ENCODE measurements at places on chromosomes 4 and X.
A peak's percentile ranks its signal among the peaks of the same experiment; 100 is the strongest.

DNA sequence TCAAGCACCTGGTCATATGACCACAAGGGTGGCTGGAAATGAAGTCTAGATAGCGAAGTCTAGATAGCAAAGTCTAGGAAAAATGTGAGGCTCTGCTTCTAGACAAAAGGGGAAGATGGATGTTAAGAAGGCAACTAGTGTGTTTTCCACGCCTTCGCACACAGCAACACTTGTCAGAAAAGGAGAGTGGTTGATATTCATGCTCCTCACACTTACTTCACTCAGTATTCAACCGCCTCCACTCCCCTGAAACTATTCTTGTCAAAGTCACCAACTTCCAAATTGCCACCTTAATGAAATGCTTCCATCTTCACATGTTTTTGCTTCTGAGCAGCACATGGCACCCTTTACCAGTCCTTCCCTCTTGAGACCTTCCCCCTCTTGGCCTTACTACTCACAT lies 27.7 kb upstream of the DCLK2 start:
- DNase-seq, result no peak

DNA sequence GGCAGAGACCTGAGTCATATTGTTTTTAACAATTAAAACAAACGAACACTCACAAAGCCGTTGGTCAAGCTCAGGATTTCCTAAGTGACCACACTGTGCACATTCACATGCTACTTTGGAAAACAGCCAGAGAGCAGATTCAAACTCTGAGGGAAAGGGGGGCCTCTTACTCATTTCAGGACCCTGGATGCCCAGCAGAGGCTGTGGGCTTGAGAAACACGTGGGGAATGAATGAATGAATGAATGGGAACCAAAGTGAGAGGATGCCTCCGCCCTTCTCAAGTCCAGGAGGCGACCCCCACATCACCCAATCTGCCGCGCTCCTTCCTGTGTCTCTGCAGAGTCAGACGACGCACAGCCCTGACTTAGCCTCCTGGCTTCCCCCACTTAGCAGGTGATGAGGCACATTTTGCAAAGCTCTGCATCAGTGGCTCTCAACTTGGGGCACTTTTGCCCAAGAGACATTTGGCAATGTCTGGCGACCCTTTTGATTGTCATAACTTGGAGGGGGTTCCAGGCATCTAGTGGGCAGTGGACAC lies 76.0 kb downstream of the ABLIM2 start:
- no peak for DNase-seq

DNA sequence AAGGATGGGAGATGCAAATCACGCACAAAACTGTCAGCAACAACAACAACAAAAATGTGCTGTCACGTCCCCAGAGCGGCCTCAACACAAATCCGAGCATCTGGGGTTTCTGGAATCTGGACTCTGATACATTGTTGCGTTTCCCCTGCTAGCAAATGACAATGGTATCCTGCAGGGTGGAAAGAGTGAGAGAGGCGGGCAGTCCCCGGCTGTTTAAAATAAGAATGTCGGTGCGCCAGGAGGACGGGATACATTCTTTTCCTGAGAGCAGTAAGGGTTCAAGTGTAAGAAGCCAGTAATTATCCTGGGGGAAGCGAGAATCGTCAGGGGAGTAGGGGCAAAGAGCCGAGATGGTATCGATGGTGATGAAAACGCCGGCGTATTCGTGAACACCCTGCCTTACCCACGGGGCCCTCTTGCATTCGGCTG lies 310.2 kb downstream of the ASMT start:
- no peak for DNase-seq

DNA sequence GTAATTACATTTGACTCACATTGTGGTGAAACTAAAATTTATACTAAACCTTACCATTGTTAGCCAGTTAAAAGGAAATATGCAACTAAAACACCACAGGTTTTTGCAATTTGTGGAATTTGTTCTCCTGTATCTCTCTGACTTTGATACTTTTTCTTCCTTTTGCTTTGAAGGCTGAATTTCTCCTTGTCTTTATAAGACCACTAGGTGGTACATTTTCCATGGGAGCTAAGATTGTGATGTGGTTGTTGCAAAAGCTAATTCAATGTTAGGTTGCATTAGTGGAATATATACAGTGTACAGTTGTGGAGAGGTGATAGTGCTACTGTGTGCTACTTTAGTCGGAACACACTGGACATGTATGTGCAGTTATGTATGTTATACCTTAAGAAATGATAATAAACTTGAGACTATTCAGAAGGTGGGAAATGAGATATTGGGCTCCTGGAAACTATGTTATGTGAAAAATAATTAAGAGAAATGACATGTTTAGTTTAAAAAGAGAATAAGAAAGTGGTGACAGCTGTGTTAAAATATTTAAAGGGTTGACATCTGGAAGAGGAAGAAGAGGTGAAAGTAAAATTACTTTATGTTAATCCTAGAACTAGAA lies 70.3 kb downstream of the ARL9 start:
- peak; percentile 44 for DNase-seq

- no peak for DNase-seq
These were observed 37.0 kb upstream of the NOCT start for GRCh38 chr4:138978600-138978999.

GRCh38 chr4:137420901-137421396 lies 111.3 kb downstream of the PCDH18 start:
- DNase-seq, result no peak

DNA sequence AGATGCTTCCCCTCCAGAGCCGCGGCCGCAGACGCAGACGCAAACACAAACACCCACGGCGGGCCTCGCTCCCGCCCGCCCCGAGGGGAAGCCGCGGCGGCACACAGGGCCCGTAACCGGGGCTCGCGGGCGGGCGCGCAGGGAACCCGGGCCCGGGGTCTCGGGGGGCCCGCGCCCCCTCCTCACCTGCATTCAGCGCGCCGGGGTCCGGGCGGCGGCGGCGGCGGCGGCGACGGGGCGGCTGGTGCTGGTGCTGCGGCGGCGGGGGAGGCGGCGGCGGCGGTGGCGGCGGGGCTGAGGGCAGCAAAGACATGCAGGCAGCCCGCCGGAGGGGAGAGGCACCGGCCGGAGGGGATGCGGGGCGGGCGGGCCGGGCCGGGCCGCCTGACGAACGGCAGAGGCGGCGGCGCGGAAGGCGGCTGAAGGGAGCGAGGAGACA lies 255 bp upstream of the CNOT6L start:
- DNase-seq, result no peak

DNA sequence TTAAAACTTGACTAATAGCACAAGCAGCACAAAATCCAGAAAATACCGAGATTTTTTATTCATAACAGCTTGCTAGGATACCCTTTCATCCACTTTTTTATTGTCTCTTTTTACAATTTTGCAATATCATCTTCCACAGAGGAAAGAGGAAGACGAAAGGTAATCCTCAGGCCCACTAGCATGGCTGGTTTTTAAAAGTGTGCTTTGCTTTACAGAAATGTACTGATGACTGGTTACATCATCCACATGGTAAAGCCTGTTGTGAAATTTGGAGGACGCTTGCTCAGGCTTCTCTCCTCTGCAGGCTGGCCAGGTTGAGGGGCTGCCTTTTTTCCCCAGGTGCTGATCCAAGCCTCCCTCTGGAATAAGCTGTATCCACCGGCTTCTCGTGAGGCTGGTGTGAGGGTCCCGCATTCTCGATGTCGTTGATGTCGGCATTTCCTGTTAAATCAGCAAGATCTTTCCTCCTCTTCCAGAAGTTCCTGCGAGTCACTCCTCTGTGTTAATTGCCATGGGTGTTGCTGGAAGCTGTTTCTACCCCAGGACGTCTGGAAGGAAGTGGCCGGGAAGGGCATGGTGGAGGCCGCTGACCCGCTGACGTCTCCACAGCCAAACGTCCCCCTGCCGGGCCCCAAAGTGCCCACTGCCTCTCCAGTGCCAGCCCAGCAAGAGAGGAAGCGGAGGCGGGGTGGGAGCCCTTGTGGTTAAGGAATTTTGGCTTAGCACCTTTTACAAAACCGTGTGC lies 5.8 kb upstream of the DGKQ start:
- DNase-seq, result peak; percentile 29

DNA sequence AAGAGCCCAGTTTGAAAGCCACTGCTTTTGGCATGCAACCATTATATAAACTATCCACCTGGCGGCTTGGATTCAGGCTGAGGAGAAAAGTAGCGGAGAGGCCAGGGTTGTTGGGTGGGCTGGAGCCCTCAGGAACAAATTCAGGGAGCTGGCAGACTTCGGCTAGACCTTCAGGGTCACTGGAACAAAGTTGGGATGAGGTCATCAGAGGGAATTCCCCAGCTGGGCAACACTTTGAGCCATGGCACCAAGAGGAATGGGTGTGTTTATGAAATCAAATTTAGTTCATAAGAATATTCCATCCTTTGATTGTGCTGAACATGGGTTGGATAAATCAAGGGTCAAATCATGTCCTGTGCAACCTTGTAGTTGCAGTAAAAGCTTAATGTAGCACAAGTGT lies 22.0 kb downstream of the MTMR1 start:
- no peak for DNase-seq

DNA sequence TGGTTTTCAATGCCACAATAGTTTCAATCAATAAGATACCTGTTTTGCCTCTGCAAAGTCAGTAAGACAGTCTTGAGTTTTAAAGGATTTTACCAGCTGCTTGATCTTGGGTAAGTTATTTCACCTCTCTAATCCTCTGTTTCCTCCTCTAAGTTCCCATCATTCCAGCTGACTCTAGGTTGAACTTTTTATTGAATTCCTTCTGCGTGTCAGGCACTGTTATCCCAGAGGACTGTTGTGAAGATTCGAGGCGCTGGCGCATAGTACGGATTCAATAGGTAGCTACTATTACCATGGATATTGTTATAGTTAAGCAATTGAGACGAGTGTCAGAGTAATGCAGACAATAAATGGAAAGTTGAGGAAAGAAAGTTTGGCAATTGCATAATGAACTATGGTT lies 179.4 kb downstream of the BANK1 start:
- no peak for DNase-seq

- DNase-seq, result no peak
These were observed 60.0 kb downstream of the HTRA3 start for GRCh38 chr4:8329560-8329858.

DNA sequence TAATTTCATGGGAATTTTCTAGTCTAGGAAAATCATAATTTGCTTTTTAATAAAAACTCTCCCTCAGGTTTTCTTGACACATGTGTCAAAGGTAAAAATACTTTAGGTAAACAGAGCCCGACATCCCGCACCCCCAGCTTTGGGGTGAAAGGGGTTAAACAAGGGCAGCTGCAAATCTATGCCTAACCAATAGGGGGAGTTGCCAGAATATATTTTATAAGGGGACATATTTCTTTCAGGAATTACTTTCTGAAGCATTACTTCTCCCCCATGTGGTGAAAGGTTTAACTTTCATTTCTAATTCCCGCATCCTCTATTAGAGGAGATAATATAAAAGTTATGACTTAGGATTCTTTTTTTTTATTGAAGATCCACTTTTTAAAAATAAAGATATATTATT lies 53.9 kb upstream of the HEPH start:
- peak; percentile 56 for DNase-seq

GRCh38 chr4:47383829-47384427 lies 79.6 kb downstream of the COMMD8 start:
- DNase-seq, result peak; percentile 52

DNA sequence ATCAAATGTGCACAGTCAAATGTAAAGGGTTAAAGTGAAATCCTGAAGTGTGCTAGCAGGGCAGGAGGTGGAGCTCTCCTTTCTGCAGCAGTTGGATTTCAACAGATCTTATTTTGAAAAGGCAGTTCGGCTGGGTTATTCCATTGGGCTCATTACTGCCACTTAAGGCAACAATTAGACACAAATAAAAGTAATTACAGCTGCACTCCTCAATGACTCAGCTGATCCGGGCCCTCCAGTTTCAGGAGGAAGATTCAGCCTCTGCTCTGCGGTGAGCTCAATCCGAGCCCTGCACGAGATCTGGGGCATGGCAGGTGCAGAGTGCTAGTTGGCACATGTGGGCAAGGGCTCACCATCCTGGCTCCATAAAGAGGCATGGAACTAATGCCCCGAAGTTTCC lies 85.4 kb downstream of the PHKA2 start:
- no peak for DNase-seq

GRCh38 chrX:49192722-49193328 lies 6.7 kb upstream of the PRICKLE3 start:
- peak; percentile 53 for DNase-seq

GRCh38 chr4:1216869-1217294 lies 32.0 kb downstream of the CTBP1 start:
- no peak for DNase-seq

- DNase-seq, result no peak
These were observed 11.2 kb downstream of the ZXDA start for GRCh38 chrX:57899064-57899463.

GRCh38 chr4:8289956-8290700 lies 20.6 kb downstream of the HTRA3 start:
- DNase-seq, result peak; percentile 21

- peak; percentile 4 for DNase-seq
These were observed 598.2 kb upstream of the NDST4 start for GRCh38 chr4:115711575-115711974.

DNA sequence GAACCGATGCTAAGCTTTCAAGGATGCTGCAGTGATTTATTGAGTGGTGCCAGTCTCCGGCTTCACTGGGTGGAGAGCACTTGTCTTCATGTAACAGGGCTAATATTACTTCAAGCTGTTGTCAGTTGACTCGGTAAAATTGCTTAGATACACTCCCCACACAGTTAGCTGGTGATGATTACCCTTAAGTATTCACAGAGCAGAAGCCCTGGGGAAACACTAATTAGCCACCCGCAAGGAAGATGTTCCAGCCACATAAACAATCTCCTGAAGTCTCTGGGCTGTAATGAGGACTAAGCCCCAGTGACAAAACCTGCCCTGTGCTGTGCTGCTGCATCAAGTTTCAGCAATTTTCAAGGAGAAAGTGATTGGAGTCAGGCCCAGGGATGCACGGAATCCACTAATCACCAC lies 37.3 kb upstream of the GK2 start:
- no peak for DNase-seq

GRCh38 chrX:78124307-78124706 lies 15.1 kb downstream of the TAF9B start:
- DNase-seq, result peak; percentile 20

GRCh38 chr4:147104768-147105167 lies 159.1 kb upstream of the TTC29 start:
- DNase-seq, result no peak

GRCh38 chr4:8544282-8544681 lies 35.9 kb upstream of the GPR78 start:
- no peak for DNase-seq

- DNase-seq, result no peak
These were observed 36.3 kb upstream of the GRPR start for GRCh38 chrX:16087076-16087475.

DNA sequence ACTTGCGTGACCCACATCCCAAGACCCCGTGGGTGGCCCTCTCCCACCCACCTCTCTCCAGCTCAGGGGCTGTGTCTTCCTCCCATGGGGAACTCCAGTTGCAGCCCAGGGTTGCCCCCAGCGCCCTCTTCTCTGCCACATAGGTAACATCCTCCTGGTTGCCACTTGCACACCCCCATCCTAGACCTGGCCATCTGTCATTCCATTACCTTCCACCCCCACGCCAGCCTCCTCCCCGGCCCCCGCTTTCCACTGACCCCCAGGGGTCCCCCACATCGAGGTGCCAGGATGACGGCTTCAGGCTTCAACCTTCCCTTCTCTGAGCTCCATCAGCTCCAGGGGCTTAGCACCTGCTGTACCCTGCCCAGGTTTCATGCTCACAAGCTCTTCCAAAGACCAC lies 28.1 kb upstream of the IL3RA start:
- no peak for DNase-seq

GRCh38 chrX:13380211-13380610 lies 60.4 kb upstream of the ATXN3L start:
- DNase-seq, result no peak

GRCh38 chrX:97200454-97200853 lies 316.7 kb downstream of the RPA4 start:
- no peak for DNase-seq

GRCh38 chr4:149166876-149167275 lies 648.8 kb downstream of the IQCM start:
- DNase-seq, result no peak

GRCh38 chr4:177759729-177760128 lies 317.5 kb upstream of the AGA start:
- no peak for DNase-seq

Measured in NAMALWA (cell line).